IPS DF 6.9 (cell line): ENCODE measurements at places on chromosomes 3 and 15.

DNA sequence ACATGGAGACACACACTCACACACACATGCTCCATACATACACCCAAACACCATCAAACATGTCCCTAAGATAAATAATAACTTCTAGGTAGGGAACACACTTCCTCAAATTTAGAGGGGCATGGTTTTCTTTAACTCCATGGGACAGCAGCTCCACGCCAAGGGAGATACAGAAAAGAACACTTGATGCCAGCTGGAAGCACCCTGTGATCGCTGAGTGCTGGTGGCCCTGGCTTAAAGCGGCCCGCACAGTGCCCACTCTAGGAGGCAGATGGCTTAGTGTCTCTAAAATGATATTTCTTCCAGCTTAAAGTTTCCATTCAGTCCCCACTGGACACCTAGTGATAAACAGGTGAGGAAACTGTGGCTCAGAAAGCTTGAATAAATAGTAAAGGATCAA is 232.9 kb downstream of the UACA start:
- DNase-seq = no peak

DNA sequence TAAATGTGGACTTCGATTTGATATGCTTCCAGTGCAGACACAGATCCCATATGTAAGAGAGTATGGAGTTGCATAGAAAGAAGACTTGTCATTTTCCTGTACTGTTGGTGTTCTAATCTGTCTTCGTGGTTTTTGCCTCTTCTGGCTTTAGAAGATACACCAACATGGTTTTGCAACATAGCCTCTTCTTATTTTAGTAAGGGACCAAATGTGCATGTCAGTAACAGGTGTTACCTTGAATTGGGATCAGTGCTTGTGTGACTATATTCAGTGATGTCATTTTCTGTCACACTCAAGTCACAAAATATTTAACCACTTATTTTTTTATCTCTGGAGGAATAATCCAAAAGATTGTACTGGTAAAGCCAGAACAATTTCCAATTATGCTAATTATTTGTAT is 140.4 kb downstream of the SNRPN start:
- no peak for DNase-seq

DNA sequence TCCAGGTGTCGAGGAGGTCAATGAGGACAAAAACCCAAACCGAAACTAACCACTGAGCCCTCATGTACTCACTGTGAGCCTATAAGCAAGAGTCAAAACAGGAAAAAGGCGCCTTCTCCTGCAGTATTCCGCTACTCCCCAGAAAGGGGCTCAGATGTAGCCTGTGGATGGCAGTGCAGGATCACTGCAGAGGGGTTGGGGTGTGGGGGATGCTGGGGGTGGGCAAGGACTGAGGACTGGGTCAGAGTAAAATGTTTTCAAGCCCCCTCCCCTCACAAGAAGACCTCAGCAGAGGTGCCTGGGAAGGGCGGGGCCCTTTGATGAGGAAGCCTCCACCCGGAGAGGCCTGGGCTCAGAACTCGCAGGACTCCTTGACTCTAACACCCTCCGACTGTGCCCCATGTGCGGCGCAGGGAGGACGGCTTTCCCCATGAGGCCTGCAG is 170.1 kb downstream of the OSBPL10 start:
- no peak for DNase-seq

DNA sequence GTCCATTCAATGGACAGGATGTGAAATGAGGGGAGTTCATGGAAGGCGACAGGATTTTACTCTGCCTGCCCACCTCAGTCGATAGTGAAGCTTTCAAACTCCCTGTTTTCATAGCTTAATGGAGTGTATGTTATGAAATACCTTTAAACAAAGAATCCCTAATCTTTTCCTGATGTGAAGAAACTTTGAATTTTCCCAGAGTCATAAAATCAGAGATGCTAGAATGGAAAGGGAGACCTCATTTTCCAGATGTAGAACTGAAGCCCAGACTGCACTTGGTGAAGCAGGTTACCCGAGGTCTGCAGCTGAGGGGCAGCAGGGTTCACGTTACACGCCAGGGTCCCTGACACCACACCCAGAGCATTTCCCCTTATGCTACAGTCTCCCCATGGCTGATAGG is 34.7 kb upstream of the LACTB start:
- DNase-seq = no peak

- no peak for DNase-seq
Measured at GRCh38 chr3:93843981-93844380, 129.7 kb downstream of the PROS1 start.
